ENCODE measurements at places on chromosomes 3 and 15.

- DNase-seq: no peak
Measured at GRCh38 chr3:139198929-139199328, 144.9 kb upstream of the MRPS22 start.

DNA sequence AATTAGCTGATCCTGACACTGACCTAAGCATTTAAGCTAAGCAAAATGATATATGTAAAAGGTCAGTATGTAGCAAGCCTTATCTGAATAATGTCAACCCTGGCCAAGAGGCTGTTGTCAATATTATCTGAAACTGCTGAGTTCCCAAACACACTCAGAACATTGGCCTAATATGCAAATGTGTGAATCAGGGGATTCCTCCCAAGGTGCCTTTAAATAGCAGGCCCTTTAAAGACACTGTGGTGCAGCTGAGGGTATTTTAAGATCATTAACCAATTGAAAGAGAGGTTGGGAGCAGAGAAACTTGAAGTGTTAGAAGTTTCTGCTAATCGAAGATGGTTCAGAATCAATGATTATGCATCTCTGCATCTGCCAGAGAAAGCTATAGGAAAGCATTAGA, 207.0 kb downstream of the NTRK3 start:
- DNase-seq: no peak

GRCh38 chr3:100798012-100798411, 88.7 kb downstream of the TFG start:
- DNase-seq: no peak

- DNase-seq: no peak
Measured at GRCh38 chr3:193767353-193768069, 174.5 kb downstream of the OPA1 start.

DNA sequence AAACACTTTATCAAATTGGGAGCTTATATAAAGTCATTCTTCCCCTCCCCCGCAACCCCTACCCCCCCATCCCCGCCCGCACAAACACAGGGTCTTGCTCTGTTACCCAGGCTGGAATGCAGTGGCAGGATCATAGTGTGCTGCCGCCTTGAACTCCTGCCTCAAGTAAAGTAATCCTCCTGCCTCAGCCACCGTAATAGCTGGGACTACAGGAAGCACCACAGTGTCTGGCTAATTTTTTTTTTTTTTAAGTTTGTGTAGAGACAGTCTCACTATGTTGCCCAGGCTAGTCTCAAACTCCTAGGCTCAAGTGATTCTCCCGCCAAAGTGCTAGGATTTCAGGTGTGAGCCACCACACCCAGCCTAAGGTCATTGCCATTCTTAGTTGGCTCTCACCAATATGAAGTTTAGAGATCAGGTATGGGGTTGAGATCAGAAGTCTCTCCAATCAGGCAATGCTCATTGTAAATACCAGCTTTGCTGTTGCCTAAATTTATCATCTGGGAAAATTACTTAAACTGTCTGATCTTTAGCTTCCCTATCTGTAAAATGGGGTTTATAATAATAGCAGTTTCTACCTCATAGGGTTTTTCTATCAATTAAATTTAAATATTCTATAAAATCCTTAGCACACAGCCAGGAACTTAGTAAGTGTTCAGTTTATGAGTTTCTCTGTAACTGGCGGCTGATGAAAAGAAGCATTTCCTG, 60.3 kb downstream of the TGFBR2 start:
- DNase-seq: no peak

GRCh38 chr3:58323529-58324390, 8.9 kb upstream of the PXK start:
- DNase-seq: no peak

DNA sequence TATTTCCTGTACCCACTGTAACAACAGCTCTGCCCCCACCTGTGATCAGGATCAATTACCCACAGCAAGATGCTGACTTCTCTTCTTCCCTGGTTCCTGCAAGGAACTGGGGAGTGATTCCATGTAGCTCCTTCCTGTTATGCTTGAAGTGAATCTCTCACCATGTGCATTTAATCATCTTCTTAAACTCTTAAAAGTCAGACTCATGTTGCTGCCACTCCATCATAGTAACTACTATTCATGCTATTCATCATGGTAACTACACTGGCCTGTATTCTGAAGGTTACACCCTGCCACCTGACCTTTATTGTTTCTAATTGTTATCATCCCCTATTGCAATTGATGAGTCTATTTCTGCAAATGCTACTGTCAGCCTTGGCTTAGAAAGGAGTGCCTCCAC, 89.5 kb downstream of the SUCNR1 start:
- no peak for DNase-seq

DNA sequence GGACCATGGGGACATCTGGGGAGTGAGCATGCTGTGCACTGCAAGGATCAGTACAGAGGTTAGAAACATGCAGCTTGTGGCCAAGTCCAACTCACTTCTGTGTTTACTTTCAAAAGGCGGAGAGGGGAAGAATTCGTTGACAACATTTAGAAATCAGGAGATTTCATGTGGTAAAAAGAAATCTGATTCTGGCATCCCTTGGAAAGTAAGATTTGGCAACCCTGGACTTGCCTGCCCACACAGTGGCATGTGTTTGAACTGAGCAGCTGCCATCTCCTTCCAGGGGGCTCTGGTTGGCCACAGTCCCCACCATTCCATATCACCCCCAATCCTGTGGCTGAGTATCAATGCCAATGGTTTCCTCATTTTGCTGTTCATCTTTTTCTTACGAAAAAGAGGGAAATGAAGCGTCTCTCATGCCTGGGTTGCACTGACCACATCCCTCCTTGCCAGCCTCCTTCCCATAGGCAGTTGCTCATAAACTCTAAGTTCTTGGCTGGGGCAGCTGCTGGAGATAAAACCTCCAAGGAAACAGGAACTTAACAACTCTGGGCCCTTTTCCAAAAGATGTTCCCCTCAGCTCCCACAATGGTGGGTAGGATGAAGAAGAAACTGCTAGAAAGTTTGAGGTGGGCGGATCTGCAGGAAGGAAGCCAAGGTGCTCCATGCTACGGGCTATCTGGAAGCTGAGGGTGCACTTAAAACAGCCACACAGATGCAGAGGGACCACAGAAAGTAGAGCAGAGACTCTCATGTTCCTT, 29.2 kb downstream of the SLC6A11 start:
- DNase-seq: no peak

DNA sequence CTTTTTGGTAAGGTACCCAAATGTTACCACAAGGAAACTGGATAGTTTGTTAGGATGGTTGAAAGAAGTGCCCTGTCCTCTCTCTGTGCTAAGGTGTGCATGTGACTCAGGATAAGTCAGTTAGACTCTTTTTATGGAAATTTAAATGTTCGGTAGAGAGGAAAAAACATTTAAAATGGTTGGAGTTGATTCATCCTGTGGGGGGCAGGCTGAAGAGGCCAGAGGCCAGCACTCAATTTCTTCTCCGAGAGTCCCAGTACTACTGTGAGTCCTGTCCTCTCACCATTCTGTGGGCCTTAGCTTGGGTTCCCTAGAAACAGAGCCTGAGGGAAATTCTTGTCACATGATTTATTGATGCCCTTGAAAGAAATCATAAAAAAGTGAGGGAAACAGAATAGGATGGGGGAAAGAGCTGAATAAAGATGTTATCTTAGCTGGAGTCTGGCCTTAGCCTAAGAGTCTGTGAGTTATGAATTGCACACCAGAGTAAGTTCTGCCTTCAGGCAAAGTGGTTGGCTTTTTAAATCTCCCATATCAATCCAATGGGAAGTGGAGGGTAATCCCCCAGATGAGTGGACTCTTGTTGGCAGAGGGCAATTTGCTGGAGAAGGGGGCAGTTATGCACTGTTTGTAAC, 106.5 kb upstream of the GALNT15 start:
- no peak for DNase-seq

GRCh38 chr3:119580067-119580760, 922 bp downstream of the ADPRH start:
- DNase-seq: peak; percentile 22

GRCh38 chr3:160801386-160802118, 45.5 kb downstream of the PPM1L start:
- DNase-seq: no peak

DNA sequence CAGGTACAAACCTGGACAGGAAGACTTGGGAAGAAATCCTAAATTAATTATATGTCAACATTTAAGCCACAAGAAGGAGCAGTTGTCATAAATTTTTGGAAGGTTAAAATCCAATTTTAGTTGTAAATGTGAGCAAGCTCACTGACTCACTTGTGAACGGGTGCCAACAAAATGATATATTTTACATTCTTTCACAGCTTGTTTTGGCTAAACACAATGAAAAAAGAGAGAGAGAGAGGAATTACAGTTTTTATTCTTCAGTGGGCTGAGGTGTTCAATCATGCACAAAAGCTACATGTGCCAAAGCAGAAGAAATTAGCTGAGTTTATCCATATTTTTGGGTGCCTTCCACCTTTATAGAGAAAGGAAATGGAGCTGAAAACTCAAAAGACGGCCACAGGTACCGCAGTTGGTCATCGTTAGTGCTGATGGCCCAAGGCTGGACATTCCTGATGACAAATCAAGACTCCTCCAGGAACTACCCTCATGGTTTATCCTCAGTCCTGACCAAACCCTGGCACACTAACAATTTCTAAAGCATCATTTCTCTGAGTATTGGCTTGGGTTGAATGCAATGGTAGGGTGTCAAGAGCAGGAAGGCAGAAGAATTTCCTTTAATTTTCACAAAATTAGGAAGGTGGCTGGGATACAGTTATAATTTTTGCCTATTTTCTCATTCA, 37.6 kb upstream of the WNT5A start:
- DNase-seq: no peak

- DNase-seq: no peak
Measured at GRCh38 chr3:54691289-54691771, 236.5 kb downstream of the LRTM1 start.

- DNase-seq: no peak
Measured at GRCh38 chr15:80266113-80266512, 14.1 kb upstream of the CTXND1 start.

DNA sequence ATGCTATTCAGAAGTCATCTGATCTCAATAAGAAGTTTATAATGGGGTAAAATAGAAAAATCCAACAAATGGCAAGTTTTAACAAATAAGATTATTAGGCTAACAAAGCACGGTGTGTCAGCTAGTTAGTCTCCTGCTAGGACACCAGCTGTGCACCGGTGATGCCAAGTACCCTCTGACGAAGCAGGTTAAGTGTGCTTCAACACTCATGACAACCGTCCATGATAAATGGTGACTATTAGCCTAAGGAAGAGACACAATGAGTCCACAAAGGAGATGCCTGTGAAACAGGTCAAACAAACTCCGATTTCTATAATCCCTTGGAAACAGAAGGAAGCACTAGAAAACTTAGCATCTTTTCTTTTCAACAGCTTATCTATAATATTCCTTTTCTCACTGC, 36.5 kb downstream of the ATP13A3 start:
- DNase-seq: no peak

GRCh38 chr3:190848870-190849269, 13.6 kb downstream of the GMNC start:
- no peak for DNase-seq

GRCh38 chr15:68984586-68984985, 29.9 kb upstream of the NOX5 start:
- DNase-seq: no peak

GRCh38 chr3:8954938-8955763, 8.1 kb downstream of the RAD18 start:
- no peak for DNase-seq

- no peak for DNase-seq
Measured at GRCh38 chr3:41346698-41347270, 147.5 kb downstream of the CTNNB1 start.

GRCh38 chr3:23952646-23953045, 7.6 kb downstream of the NR1D2 start:
- DNase-seq: no peak

- no peak for DNase-seq
Measured at GRCh38 chr3:94301366-94301765, 238.5 kb downstream of the NSUN3 start.

DNA sequence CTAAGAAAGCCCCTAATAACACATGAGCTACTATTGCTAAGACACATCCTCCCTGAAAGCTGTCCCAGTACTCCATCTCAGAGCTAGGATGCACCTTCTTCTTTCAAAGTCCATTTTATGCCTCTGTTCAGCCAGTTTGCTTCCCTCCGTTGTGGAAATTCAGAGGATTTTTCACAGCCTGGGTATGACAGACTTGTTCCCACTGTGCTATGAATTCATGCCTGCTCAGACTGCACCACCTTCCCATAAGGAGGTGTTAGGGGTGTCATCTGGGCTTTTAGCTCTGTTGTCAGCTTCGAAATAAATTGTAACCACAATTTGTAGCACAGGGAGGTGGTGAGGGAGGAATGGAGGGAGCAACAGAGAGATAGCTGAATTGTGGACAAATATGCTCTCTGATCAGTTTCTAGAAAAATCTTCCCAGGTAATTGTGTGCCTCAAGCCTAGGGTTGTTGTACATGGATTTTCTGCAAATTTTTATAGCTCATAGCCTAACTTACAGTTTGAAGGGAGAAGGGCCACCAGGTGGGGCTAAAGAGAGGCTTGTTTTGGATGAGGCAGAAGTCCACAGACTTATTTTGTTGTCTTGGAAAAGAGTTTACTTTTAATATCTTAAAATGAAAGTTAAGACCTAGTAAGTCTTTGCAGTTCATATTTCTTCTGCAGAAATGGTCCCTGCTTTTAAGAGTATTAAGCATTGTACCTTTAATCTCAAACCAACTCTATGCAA, 462.0 kb downstream of the PDCD6IP start:
- DNase-seq: no peak

DNA sequence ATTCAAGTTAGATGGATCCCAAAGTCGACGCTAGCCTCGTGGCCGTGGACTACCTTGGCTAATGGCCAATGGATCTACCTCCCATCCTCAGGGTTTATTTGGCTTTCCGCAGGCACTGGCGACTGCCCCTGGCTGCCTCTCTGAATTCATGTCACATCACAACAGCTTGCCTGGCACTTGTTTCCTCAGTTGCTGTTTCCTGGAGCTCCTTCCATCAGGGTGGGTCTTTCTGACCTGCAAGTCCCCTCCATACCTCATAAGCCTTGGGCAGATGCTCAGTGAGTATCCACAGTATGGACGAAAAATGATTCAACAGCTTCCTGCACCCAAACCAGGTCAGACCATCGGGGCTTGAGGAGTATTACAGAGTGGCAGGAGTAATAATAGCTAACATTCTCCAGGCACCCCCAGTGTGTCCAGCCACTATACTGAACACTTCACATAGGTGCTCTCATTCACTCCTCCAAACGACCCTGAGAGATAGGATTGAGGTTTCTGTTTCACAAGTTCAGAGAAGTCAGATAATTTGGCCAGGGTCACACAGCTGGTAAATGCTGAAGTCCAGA, 311.5 kb downstream of the TLE3 start:
- no peak for DNase-seq

GRCh38 chr3:108346301-108347227, 50.2 kb downstream of the HHLA2 start:
- no peak for DNase-seq

DNA sequence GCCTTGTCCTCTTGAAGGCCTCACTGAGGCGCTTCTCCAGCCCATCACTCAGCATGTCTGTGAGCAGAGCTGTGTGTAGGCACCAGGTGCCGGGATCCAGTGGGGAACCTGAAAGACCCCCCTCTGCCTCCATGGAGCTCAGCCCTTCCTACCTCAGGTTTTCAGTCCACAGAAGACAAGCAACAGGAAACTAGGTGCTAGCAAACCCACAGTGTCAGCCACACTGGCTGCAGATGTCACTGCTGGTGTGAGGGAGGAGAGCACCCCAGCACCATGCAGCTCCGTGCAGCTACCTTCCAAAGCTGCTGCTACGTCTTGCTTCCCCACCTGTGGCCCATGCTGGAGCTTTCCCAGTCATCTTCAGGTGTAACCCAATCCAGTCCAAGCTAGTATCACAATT, 17.9 kb downstream of the PSTPIP1 start:
- DNase-seq: peak; percentile 69

Measured in CD4-positive, alpha-beta T cell treated with Interleukin-17A for 4 hours (primary cell).